Uterine smooth muscle cell (primary cell): ENCODE measurements at places on chromosomes 12 and 14. TPM values are rescaled to one million over a fixed set of nuclear protein-coding genes. Genes with fewer than 3 reads are reported as not detected.

Gene SNRPF
- total RNA-seq: 16.6 and 21.1 TPM in 2 replicates

Gene IL31
- total RNA-seq: not detected in 2 replicates

Gene MARK3
- total RNA-seq: 91.6 and 105 TPM in 2 replicates

Gene LTB4R
- 1.2 and 1.5 TPM in 2 replicates for total RNA-seq

Gene KRT86
- total RNA-seq: under 0.01 TPM in 1 of 2 replicates, not detected in the other

Gene CRACR2A
- total RNA-seq: 4.9 and 8.3 TPM in 2 replicates

Gene FSCB
- total RNA-seq: 0.12 TPM in 1 of 2 replicates, not detected in the other

Gene HOXC11
- total RNA-seq: not detected in 2 replicates

Gene TDRD9
- 0.22 and 2.2 TPM in 2 replicates for total RNA-seq

Gene SLC4A8
- 2.6 and 7.2 TPM in 2 replicates for total RNA-seq

Gene RDH16
- total RNA-seq: 0.22 and 0.25 TPM in 2 replicates

Gene NOVA1
- total RNA-seq: 4.1 and 5.2 TPM in 2 replicates

Gene CD163L1
- total RNA-seq: under 0.01 and 0.22 TPM in 2 replicates

Gene GMPR2
- total RNA-seq: 57.1 and 69.0 TPM in 2 replicates

Gene DCN
- total RNA-seq: 87.0 and 193 TPM in 2 replicates

Gene BEST3
- 0.12 TPM in 1 of 2 replicates, not detected in the other for total RNA-seq

Gene SAMD15
- 2.2 and 3.0 TPM in 2 replicates for total RNA-seq

Gene PLEKHD1
- under 0.01 TPM in 2 replicates for total RNA-seq

Gene TAS2R50
- 3.5 and 4.2 TPM in 2 replicates for total RNA-seq

Gene GPR135
- total RNA-seq: 2.2 and 3.0 TPM in 2 replicates

Gene NELL2
- total RNA-seq: 0.55 TPM in 1 of 2 replicates, not detected in the other

Gene SLCO1B1
- total RNA-seq: not detected in 2 replicates

Gene KICS2
- total RNA-seq: 8.9 and 9.1 TPM in 2 replicates

Gene PTPRB
- total RNA-seq: 2.4 and 3.1 TPM in 2 replicates

Gene SMOC1
- total RNA-seq: 0.22 TPM in 1 of 2 replicates, not detected in the other

Gene RD3L
- total RNA-seq: not detected in 2 replicates

Gene GAS2L3
- 44.6 and 87.9 TPM in 2 replicates for total RNA-seq

Gene ADAMTS20
- total RNA-seq: not detected in 2 replicates

Gene TBX3
- total RNA-seq: 113 and 160 TPM in 2 replicates

Gene PLBD1
- 1.4 and 1.5 TPM in 2 replicates for total RNA-seq

Gene ANAPC7
- 47.9 and 65.2 TPM in 2 replicates for total RNA-seq

Gene TBX5
- 0.11 and 0.12 TPM in 2 replicates for total RNA-seq

Gene CAPS2
- total RNA-seq: 9.2 and 9.4 TPM in 2 replicates

Gene RNASE1
- total RNA-seq: 0.22 TPM in 1 of 2 replicates, not detected in the other

Gene CCDC177
- total RNA-seq: under 0.01 TPM in 1 of 2 replicates, not detected in the other

Gene TSPAN8
- 0.25 TPM in 1 of 2 replicates, not detected in the other for total RNA-seq

Gene IL22
- total RNA-seq: not detected in 2 replicates

Gene SLC5A8
- total RNA-seq: not detected in 2 replicates

Gene HOXC10
- not detected in 2 replicates for total RNA-seq

Gene SLC17A8
- 0.12 TPM in 1 of 2 replicates, not detected in the other for total RNA-seq

Gene RFX4
- total RNA-seq: not detected in 2 replicates

Gene HSPB8
- total RNA-seq: 17.8 and 18.9 TPM in 2 replicates

Gene GAPDH
- total RNA-seq: 5,674 and 7,219 TPM in 2 replicates

Gene KRT71
- total RNA-seq: not detected in 2 replicates

Gene BMP4
- 0.75 and 1.1 TPM in 2 replicates for total RNA-seq

Gene IRAK4
- 22.6 and 26.1 TPM in 2 replicates for total RNA-seq

Gene ATN1
- 15.7 and 22.4 TPM in 2 replicates for total RNA-seq

Gene SYCP3
- under 0.01 and 0.11 TPM in 2 replicates for total RNA-seq

Gene AGAP2
- 0.33 and 0.87 TPM in 2 replicates for total RNA-seq

Gene KCNC2
- total RNA-seq: 0.50 TPM in 1 of 2 replicates, not detected in the other

Gene RNASE2
- total RNA-seq: not detected in 2 replicates

Gene TMEM229B
- 0.33 and 0.62 TPM in 2 replicates for total RNA-seq

Gene FGF23
- total RNA-seq: not detected in 2 replicates

Gene B4GALNT1
- total RNA-seq: 3.4 and 4.0 TPM in 2 replicates

Gene WSCD2
- total RNA-seq: not detected in 2 replicates

Gene ABCC9
- total RNA-seq: 20.5 and 37.9 TPM in 2 replicates

Gene NANOG
- not detected in 2 replicates for total RNA-seq

Gene KLRK1
- not detected in 2 replicates for total RNA-seq
